Stimulated activated CD4-positive, alpha-beta T cell treated with anti-CD3 and anti-CD28 coated beads, Interleukin-1b, Interleukin-23, amount 100 ng/mL, for 4 hours (primary cell): ENCODE measurements at places on chromosomes 1 and 21.

- no peak for DNase-seq
These were observed 294.0 kb downstream of the LRRC40 start for GRCh38 chr1:69911301-69911801.

GRCh38 chr1:109501644-109502363, 7.7 kb downstream of the AMIGO1 start:
- no peak for DNase-seq

DNA sequence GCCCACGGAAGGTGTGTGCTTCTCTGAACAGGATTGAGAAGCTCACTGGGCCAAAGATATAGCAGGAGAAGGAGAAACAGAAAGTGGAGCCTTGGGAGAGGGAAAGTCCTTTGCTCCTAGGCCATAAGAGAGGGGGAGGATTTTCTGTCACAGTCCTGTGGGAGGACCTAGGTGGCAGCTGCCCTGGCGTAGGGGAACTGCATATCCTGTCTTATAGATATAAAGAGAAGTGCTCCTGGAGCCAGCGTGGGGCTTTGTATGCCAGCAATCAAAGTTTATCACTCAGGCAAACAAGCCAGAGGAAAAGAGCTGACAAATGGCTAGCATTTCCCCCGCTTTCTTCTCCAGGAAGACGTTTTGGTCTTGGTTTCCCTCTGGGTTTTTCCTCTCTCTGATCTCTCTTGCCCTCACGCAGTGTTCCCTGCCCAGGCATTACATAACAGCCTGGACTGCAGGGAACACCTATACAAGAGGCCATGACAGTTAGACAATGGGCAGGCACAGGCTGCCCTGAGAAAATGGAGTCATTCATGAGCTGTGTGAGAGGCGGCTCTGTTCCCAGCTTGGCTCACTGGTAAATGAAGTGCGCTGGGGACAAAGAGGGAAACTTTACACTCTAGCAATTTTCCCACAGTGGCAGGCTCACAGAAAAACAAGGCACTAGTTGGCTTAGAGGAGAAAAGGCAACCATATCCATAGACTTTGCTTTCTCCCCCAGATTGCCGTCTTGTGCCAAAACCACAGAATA, 52.5 kb upstream of the ZNF648 start:
- DNase-seq: no peak

DNA sequence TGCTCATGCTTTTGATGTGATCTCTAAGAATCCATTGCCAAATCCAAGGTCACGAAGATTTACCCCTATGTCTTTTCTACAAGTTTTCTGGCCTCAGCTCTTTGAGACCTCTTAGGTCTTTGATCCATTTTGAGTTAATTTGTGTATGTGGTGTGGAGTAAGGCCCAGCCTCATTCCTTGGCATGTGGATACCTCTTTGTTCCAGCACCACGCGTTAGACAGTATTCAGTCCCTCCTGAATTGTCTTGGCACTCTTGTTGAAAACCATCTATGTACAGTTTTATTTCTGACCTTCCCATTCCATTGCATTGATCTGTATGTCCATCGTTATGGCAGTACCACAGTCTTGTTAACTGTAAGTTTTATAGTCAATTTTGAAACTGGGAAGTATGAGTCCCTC, 8.0 kb upstream of the FTCD start:
- no peak for DNase-seq

DNA sequence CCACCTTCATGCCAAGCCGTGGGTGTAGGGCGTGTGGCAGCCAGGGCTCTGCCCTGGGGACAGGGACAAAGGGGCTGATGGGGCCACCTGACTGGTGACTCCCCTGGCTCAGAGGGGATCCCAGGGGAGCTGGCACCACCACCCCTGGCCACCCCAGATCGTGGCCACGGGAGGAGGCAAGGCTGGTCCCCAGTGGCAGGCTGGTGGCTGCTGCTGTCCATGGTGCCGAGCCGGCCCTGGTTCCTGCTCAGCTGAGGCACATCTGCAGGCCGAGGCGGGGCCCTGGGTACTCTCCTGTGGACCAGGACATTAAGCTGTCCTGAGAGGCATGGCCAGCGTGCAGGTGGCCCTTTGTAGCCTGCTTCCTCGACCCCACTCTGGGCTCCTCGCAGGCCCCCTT, 6.5 kb downstream of the PLCH2 start:
- DNase-seq: no peak
